Motor neuron (in vitro differentiated cells): ENCODE measurements at places on chromosomes 2 and 18. TPM values are rescaled to one million over a fixed set of nuclear protein-coding genes. Genes with fewer than 3 reads are reported as not detected.

Gene TOGARAM2
- 0.05 and 0.31 TPM in 2 replicates for total RNA-seq

- ATAC-seq, result no peak
Measured at GRCh38 chr18:46559946-46560670, 96.9 kb downstream of the LOXHD1 start.

DNA sequence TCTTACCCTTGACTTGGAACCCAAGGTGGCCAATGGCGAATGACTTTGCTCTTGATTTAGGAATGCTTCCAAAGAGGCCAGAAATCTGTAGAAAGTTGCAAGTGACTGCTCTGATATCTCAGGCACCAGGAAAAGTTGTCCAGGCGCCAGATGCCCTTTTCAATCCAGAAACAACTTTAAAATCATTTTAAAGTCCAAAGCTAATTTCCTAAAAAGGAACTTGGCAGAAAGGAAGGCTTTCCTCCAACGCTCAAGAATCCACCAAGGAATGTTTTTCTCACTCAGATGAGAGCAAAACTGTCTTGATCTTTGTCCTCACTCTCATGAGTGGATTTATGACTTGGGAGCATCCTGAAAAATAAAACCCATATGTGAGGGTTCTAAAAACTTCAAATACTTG lies 5.3 kb downstream of the NGEF start:
- no peak for ATAC-seq

DNA sequence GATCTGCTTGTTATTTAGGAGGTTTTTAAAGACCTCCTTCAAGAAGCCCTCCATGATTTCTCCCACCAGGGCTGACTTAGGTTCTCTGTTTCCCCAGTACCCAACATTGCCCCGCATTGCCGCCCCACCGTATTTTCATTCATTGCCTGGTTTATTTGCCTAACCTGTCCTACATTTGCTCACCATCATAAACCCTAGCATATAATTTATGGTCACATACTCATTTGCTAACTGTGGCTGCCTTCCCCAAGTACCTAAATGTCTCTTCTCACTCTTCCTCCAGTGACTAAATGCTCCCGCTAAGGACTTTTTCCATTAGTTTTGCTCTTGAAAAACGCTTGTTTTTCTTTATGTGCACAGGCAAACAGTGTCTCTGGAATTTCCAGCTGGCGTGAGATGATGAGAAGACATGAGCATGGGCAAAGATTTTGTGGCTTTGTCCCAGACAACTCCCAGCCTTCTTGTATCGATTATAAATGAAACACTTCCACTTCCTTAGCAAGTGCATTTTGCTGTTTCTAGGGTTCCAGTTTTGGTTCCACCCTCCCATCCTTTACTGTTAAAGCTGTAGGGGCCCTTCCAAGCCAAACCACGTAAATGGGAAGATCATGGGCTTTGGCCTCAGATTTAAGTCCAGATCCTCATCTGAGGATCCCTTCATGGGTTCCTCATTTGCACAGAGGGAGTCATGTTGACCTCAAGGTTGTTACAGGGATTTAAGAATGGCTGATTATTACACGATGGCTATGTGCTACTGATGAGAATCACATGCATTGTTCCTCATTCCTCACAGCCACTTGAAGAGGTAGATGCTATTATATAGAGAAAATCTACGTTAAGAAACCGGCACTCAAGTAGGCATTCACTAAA lies 21.0 kb upstream of the ARMC9 start:
- no peak for ATAC-seq

DNA sequence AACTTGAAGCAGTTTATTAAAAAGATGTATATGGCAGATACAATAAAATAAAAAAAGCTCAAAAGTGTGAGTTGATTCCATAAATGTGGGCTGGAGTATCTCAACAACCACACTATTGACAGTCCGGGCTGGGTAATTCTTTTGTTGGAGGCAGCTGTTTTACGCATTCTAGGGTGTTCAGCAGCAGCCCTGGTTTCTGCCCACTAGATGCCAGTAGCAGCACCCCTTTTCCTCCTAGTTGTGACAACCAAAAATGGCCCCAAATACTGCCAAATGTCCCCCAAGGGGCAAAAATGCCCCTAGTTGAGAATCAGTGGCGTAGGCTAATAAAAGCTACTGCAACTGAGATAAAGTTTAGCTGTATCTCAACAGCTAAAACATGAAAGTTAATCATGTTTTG lies 44.8 kb downstream of the CHMP3 start:
- ATAC-seq, result peak; percentile 50

Gene FHOD3
- total RNA-seq, result 1.1 and 1.2 TPM in 2 replicates

GRCh38 chr2:86413296-86414094 lies 27.7 kb upstream of the KDM3A start:
- ATAC-seq, result peak; percentile 71

Gene PPIL3
- total RNA-seq, result 54.1 and 73.1 TPM in 2 replicates

DNA sequence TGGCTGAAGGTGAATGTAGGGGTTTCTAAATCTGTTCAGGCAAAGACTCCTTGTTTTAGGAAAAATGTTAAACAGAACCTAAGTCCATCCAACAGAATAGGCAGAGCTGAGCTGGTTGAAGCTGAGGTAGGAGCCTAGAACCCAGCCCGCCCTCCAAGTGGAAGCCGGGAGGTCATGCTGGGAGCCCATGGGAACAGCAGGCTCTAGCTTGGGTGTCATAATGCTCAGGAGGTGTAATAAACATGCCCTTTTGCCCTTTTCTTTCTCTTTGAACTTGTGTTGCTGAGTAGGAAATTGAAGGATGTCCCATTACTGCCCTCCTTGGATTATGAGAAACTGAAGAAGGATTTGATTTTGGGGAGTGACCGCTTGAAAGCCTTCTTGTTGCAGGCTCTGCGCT lies 60.3 kb downstream of the ARMC9 start:
- no peak for ATAC-seq

DNA sequence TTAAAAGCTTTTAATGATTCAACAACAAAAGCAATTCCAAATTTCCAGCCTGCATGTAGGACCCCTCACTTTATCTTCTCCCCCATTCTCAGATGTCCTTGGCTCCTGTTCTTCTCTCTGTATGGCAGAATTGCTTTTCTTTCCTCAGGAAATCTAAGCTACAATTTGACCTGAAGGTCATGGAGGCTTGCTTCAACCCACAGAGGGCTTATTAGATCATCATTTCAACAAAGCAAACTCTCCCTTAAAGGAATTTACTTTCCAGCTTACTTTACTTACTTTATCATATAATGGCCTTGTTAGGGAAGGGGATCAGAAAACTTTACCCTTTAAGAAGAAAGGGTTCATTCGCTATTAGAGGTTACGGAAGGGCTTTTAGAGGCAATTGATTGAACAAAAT lies 211.5 kb downstream of the RAD51AP2 start:
- no peak for ATAC-seq

DNA sequence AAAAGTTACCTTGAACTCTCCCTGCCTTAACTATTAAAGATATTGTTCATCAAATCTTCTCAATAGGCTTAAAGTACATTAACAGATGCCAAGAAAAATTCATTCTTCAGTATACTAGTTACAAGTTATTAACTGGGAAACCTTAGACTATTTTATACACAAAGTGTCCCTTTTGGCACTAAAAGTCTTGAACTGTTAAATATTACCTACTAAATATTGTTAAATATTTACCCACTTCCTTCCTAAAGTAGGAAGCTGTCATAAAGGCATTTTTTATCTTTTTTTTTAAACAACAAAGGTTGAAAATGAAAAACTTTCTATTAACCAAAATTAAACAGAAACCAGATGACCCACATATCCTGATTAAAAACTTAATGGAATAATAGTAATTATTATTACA lies 19.4 kb upstream of the CCNT2 start:
- ATAC-seq, result no peak

Gene MOGAT1
- total RNA-seq, result 0.21 TPM in 1 of 2 replicates, not detected in the other

Gene LHCGR
- total RNA-seq, result 0.38 and 0.87 TPM in 2 replicates

DNA sequence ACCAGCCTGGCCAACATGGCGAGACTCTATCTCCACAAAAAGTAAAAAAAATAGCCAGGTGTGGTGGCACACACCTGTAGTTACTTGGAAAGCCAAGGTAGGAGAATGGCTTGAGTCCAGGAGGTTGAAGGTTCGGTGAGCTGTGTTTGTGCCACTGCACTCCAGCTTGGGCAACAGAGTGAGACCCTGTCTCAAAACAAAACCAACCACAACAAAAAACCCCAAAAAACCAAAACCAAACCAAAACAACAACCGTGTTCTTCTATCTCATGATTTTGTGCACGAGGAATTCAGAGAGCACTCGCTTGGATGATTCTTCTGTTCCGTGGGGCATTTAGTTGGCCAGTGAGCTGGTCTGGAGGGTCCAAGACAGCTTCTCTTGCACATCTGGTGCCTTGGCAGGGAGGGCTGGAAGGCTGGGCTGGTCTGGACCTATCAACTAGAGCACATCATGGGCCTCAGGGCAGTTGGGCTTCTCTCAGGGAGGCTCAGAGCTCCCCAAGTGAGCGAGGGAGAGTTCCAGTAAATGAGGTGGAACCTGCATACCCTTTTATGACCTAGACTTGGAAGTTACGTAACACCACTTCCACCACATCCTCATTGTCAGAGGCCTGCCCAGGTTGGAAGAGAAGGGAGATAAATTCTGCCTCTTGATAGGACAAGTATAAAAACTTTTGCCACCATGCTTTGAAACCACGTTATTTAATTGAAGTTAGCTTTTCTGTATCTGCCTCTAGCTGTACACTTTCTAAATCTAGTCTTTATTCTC lies 25.2 kb downstream of the SIX2 start:
- no peak for ATAC-seq

DNA sequence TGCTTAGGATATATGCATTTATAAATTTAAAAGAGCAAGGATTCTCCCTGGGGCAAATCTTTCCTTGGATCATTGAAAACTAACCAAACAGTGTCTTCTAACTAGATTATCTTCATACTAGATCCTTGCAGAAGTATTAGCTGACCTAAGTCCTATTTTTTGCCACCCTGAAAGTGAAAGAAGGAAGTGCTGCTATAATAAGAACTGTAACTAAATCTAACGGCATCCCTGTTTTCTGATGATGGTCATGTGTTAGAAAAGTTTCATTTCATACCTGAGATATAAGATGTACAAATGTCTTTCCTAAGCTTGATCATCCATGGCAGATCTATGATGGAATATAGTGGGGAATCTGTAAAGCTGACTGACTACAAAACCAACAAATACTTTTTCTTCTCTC lies 102.7 kb downstream of the MAP2 start:
- peak; percentile 38 for ATAC-seq

GRCh38 chr2:211900000-211900399 lies 638.6 kb downstream of the ERBB4 start:
- no peak for ATAC-seq

Gene MZT2A
- 96.9 and 108 TPM in 2 replicates for total RNA-seq

DNA sequence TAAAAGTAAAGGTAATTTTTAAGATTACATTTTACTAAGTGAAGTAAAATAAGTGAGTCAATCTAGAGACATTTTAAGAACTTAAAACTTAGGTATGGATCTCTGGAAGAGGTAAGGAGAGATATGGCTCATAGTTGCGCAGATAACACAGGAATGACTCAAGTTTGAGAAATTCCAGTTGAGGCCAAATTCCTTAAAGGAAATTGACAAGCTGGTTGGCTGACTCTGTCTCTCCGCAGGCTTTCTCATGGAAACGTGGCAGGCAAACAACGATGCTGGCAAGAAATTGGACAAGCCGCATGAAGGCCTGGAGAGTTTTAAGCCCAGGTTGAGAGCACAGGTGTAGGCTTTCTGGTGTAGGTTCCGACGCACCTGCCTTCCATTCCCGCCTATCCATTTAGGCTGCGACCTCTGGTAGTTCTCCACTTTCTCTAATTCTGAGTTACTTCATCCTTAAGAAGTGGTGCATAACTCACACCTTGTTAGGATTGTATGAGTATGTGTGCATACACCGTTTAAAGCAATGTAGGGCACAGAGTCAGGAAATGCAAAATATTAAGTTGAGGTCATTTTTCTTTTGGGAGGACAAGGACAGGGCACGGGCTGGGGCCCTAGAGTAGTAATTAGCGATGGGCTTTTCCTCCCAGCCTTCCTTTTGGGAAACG lies 589 bp upstream of the DAW1 start:
- peak; percentile 37 for ATAC-seq

- ATAC-seq, result peak; percentile 72
Measured at GRCh38 chr2:176565641-176566323, 296.5 kb downstream of the MTX2 start.

Gene TXNL1
- 55.3 and 57.0 TPM in 2 replicates for total RNA-seq

Gene CPO
- total RNA-seq, result not detected in 2 replicates

DNA sequence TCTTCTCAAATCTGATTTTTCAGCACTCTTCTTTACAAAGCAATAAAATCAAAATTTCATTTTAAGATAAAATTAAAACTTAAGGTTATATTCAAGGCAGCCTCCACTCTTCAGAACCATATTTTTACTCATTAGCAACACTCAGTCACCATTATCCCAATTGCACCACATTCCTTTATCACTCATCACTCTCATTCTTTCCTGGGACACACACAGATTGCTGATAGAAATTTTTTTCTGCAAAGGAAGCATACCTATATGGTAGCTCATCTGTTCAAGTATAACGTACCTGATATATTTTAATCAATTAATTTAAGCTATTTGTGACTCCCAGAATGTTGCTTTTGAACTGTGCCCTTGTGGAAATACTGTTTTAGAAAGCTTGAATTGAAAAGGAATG lies 1559.3 kb upstream of the ZEB2 start:
- ATAC-seq, result no peak

- peak; percentile 97 for ATAC-seq
Measured at GRCh38 chr2:41483982-41484857, 563.6 kb upstream of the PKDCC start.

Gene HMSD
- 1.4 and 2.7 TPM in 2 replicates for total RNA-seq

GRCh38 chr18:75244351-75245313 lies 34.0 kb downstream of the TSHZ1 start:
- peak; percentile 81 for ATAC-seq

GRCh38 chr18:49447810-49448745 lies 12.4 kb downstream of the DYM start:
- no peak for ATAC-seq

GRCh38 chr2:60516383-60516811 lies 37.1 kb downstream of the BCL11A start:
- peak; percentile 48 for ATAC-seq

DNA sequence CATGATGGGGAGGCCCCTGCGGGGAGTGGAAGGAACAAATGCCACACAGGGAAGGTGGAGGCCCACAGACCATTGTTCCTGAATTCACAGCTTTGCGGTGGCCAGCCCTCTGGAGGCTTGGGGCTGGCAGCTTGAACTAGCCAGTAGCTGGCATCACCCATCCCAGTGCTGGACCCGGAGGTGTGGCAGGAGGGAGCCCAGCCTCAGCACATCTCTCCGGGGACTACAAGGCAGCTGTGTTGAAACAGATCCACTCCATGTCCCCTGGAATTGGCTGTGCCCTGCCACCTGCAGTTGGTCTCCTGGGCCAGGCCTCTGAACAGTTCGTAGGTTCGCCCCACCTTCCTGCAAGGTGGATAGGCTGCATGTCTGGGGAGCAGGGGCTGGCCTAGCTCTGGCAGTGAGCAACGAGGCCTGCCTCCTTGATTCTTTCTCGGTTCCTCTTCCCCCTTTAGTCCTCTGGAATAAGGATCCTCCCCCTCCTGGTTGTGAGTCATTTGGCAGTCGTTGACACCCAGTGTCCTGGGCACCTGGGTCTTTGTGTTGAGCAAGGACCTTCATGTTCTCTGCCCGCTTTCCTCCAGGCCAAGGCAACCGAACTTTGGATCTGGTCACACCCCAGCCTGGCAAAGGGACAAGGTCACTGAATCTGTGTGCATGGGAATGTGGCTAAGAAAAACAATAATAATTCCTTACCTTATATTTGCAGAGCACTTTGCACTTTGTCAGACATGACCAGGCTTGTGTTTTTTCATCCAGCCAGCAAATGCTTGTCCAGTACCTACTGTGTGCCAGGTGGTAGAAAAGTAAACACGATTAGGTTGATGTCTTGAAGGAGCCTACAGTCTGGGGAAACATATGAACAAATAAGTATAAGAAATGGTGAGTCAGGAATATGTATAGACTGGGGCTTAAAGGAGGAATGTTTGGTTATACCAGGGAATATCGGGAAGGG lies 55.0 kb upstream of the MCFD2 start:
- peak; percentile 3 for ATAC-seq

Gene ASB18
- 0.11 and 0.38 TPM in 2 replicates for total RNA-seq

Gene PARD3B
- total RNA-seq, result 5.8 and 5.9 TPM in 2 replicates
